ENCODE measurements at places on chromosomes 4 and X. TPM values are rescaled to one million over a fixed set of nuclear protein-coding genes. Genes with fewer than 3 reads are reported as not detected.

DNA sequence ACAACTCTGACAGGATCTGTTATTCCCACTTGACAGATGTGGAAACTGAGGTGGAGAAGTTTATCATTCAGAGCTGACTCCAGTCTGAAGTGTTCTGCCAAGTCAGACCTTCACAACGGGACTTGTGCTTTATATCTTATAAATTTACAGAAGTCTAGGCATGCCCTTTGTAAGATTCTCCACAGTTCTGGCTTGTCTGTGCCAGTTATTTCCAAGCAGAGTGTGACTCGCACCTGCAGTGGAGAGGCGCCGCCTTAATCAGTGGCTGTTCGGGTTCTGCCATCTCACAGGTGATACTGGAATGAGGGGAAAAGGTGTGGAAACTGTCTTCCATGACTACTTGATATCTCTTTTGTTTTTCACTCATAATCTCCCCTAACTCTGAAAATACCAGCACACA is 63.2 kb downstream of the CPEB2 start:
- no peak for DNase-seq

GRCh38 chr4:26751838-26752237 is 108.8 kb upstream of the STIM2 start:
- no peak for DNase-seq

DNA sequence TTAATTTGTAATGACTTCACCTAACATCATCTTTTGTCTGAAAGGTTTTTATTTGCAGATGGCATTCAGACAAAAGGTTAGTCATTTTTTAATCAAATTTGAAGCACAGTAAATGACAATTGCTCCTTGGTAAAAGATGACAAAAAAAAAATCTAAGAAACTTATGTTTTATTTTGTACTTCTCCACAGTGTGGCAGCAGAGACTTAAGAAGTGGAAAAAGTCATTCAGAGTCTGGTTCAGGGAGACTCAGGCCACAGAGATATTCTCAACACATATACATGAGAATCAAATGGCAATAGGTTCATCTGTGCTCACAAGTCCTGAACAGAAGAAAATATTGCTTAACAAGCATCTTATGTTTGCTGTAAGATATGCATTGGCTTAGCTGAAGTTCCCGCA is 436.2 kb downstream of the KCNIP4 start:
- no peak for DNase-seq

DNA sequence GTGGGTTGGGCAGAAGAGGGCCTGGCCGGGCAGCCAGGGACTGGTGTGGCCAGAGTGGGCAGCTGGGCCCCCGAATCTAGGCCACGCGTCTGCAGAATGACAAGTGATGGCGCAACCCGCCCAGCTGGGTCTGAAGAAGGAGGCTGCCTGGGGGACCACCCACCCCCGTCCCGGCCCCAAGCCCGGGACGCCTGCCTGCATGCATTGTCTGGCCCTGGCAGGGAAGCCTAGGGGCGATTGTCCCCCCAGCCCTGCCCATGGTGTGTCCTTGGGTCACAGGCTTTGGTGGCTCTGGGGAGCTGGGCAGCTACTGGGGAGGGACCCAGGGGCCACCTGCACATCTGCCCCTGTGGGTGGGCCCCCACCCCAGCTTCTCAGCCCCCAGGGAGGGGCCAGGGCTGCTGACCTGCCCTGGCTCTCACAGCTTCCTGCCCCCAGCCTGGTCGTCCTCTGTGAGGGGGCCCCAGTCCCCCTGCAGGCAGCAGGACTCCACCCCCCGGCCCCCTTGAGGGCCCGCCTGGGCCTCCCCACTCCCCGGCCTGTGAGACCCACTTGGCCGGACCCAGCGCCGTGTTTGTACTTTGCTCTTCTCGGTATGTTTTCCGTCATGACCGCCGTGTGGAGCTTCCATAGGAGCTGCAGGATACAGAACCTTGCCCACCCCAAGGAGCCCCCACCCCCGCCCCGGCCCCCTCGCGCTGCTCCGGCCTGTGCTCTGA is 4.9 kb downstream of the FGFR3 start:
- no peak for DNase-seq

- no peak for DNase-seq
Observed at GRCh38 chr4:40462326-40462725, 127.2 kb downstream of the CHRNA9 start.

DNA sequence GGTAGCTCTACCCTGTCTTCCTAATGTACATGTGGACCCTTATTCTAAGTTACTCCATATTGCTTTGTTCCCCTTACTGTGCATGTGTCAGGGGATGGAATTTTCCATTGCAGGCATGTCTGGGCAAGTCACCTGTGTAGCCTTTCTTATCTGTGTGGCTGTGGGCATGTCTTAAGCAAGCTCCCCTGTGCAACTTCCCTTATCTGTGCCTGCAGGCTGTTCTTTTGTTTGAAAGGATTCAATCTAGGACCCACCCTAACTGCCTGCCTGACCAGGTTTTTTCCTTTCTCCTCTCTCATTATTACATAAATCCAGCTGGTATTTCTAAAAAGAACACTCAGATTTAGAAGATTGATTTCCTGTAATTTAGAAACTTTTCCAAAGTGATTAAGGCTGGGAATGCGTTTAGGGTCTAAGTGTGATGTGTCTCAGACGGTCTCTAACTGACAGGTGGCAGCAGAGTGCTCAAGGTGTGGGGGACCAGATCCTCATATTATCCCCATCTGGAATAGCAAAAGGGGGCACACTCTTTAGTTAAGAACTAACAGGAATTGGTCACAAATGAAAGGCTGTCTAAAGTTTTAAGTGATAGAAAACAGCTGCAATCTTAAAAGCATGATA is 198.9 kb upstream of the PPP1R2C start:
- DNase-seq: peak; percentile 60

DNA sequence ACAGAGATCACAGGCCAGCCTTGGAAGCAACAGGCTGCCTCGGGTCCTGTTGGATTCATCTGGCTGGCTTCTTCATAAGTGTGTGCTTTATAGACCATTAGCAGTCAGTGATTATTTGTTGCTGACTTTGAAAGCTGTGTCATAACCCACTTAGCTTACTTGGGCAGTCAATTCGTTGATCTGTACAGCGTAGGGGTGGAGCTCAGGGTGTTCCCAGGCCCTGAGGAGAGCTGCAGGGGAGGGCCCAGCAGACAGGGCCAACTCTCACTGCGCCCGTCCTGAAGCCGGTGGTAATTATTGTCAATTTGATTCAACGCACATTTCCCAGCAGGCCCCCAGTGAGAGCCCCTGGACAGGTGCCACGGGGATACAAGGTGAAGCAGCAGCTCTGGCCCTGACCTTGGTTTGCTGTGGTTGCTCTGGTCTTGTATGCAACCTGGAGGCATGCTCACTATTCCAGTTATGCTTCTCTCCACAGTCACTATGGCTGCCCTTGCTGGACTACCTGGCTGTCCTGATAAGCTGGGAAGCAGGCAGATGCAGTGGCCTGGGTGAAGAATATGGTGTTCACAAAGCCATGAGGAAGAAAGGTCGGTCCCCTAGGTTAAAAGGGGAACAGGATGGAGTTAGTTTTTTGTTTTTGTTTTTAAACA is 40.1 kb upstream of the HMGB3 start:
- DNase-seq: no peak

- no peak for DNase-seq
Observed at GRCh38 chr4:75831856-75832405, 70.3 kb downstream of the PPEF2 start.

DNA sequence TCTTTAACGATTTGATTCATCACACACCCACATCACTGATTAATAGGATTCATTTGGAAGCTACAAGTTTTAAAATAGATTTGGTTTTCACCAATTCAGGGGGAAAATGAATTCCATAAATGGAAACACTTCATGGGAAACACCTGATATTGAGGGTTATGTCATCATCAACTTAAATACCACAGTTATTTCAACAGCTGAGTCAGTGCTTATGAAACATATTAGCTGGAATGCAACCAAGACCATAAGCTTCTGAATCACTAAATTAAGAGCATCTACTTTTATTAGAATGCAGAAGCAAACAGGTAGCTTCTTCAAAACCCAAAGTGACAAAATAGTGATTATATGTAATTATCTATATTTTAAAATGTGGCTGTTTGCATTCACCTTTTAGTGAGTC is 207.8 kb upstream of the DCAF8L1 start:
- DNase-seq: no peak

DNA sequence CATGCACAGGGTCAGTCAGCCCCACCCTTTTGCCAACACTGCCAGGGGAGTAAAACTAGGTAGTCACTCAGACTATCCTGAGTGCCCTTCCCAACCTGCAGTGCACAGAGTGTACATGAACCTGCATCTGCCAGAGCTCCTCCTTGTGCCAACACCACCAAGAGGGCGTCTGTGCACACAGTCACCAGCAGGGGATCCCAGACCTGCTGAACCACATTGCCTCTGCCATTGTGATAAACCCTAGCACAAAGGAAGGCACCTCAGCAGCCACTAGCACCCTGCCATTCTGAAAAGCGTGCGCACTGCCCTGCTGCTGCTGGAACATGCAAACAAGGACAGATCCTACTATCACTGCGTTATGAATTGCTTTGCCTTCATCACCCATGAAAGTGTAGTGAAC is 247.8 kb upstream of the POU3F4 start:
- no peak for DNase-seq

- no peak for DNase-seq
Observed at GRCh38 chr4:98653890-98654867, 4.2 kb downstream of the TSPAN5 start.

- no peak for DNase-seq
Observed at GRCh38 chr4:153140294-153140693, 63.9 kb upstream of the TRIM2 start.

GRCh38 chrX:9595174-9595573 is 130.3 kb downstream of the TBL1X start:
- no peak for DNase-seq

DNA sequence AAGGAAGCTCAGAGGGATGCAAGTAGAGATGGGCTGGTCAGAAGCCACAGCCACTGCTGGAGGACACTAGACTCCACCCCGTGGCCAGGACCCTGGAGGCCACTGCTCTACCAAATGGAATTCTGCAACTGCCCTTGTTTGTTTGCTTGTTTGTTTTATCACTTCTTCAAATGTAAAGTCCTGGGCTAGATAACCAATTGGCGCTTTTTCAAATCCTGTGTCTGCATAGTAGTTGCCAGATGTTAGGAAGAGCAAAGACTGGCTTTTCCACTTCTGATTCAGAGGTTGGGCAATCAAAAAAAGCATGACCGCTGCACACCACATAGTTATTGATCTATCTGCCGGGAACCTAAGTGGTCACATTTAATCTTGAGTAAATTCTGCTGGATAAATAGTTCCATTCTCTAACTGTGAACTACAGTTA is 255.2 kb upstream of the SFRP2 start:
- DNase-seq: no peak

DNA sequence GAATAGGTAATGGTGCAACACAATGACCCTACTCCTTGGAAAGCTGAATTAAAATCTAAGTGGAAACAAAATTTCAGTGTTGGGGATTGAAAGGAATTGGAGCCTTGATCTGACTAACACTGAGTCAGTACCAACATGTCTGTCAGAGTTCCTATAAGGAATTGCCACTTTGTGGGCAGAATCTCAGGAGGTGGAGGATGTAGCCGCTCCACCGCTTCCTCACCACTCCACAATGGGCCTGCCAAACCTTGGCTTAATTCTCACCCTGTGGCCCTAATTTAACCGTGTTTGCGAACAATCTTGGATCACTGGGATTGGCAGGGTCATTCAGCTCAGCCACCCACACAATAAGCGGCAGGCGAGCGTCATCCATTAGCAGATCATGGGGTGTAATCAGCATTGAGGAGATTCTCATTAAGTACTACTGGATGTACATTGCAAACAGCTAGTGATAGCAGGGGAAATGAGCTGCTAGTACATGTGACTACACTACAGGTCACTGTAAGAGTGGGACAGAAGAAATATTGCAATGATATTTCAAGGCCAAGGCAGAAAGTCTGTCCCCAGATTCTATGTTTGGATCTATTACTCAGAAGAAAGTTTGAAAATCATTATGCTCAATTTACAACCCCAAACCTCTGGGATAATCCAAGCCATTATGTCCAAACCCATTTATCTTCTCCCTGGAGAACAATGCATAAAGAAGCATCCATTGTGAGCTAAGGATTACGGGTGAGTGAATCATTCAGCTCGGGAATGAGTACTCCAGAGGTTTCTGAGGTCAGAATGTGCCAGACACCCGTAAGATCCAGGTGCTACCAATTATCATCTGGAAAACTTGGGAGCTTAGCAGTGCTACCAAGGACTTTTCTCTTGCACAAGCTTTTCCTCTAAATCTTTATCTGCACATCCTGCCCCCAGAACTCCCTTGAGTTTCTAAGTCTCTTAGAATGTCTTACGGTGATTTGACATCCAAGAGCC is 5.8 kb downstream of the SRPX start:
- DNase-seq: no peak

- no peak for DNase-seq
Observed at GRCh38 chr4:75889537-75890199, 12.6 kb downstream of the PPEF2 start.

DNA sequence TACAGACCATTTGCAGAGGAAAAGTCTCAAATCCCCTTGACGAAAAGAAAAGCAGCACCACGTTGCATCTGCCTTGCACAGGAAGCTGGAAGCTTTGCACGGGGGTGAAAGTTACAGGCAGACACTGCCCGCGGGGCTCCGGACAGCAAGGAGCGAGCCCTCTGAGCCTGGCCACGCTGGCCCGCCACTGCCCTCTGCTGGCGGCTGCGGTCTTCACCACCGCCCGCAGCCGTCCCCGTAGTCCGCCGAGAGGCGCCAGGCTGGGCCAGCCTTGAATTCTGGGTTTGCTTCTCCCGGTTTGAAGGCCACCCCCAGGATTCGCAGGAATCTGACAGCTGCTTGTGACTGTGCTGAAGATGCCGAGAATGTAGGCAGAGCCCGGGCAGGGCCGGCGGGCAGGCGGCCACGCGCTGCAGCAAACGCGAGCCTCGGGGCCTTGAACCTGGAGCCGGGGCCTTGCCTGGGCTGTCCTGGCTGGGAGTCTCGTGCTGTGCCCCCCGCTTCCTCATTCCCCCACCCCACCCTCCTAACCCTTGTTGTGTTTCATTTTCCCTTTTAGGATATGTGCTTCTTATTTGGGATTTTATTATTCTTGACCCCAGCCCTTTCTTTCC is 49.2 kb downstream of the ENPP6 start:
- DNase-seq: peak; percentile 9

SPANXN4 gene
- total RNA-seq: not detected

TLL1 gene
- total RNA-seq: not detected

SPANXA1 gene
- total RNA-seq: not detected

NSG1 gene
- 0.62 TPM for total RNA-seq

OTUD4 gene
- total RNA-seq: 74.9 TPM

ABCG2 gene
- 0.54 TPM for total RNA-seq

USP17L30 gene
- total RNA-seq: not detected

SCD5 gene
- total RNA-seq: 0.12 TPM

C4orf17 gene
- total RNA-seq: not detected

BMPR1B gene
- 0.72 TPM for total RNA-seq

SORBS2 gene
- 0.07 TPM for total RNA-seq

ADAM29 gene
- not detected for total RNA-seq
